ENCODE measurements at places on chromosomes 3 and 15. TPM values are rescaled to one million over a fixed set of nuclear protein-coding genes. Genes with fewer than 3 reads are reported as not detected.

The P4HTM gene
- 44.9 TPM for polyA plus RNA-seq

GRCh38 chr3:111810909-111811308 is 48.2 kb upstream of the PHLDB2 start:
- DNase-seq, result no peak

The TWF2 gene
- 25.9 TPM for polyA plus RNA-seq

The UROC1 gene
- polyA plus RNA-seq, result 0.17 TPM

Data from left renal cortex interstitium (tissue), 4 donors.